ENCODE measurements at places on chromosomes 7 and 10. TPM values are rescaled to one million over a fixed set of nuclear protein-coding genes. Genes with fewer than 3 reads are reported as not detected.
A peak's percentile ranks its signal among the peaks of the same experiment; 100 is the strongest.

GRCh38 chr10:44009891-44010632 is 361.4 kb upstream of the ZNF32 start:
- peak; percentile 87 for DNase-seq

Gene TEX47
- not detected for total RNA-seq

DNA sequence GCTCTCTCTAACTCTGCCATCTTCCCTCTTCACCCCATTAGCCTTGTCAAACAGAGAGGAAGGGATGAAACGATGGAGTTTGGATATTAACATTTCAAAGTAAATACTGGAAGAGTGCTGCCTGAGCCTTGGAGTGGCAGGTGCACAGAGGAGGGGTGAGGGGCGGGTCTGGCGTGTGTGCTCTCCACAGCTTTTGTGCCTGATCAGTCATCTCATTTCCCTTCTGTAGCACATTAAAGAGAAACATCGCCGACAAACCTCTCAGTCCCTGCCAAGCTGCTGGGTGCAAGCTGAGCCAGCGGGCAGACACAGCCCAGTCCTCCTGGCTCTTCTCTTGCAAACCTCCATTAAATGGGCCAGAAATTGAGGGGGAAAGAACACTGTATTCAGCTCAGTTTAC is 76.2 kb downstream of the SLIT1 start:
- DNase-seq, result no peak

DNA sequence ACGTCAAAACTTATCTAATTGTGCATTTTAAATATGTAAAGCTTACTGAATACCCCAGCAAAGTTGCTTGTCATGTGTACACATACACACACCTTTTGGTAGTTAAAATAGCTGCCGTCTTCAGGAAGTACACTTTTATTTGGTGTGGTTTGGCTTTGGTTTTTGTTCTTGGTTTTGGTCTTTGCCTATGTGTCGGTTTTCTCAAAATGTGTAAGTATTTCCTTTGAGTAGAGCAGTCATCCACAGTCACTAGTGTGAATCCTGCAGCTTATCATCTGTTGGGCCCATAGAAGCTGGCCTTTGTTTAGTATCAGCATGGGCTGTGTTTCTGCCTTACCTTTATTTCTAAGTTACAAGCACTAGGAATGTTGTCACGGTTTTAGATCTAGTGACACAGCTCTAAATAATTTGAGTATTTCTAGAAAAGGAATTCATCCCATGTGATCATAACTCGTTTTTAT is 35.3 kb downstream of the NET1 start:
- peak; percentile 12 for DNase-seq

Gene UCMA
- not detected for total RNA-seq

Gene SFRP4
- total RNA-seq, result 0.27 TPM

DNA sequence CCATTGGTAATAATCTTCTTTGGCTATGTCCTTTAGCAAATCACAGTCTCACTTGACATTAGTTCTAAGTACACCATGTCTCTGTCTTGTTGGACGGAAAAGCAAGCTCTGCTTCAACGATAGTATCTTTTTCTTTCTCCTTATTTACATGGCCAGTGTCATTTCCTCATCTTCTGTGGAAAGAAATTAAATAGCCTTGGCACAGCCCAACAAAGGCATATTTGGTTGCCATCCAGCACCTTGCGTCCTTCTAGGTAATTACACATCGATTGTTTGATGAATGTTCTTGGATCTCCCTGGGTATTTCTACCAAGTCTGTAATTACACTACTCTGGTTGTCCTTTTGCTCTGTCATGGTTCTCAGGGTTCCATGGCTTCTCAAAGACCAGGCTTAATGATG is 183.1 kb downstream of the CHN2 start:
- DNase-seq, result no peak

- DNase-seq, result no peak
Observed at GRCh38 chr7:31478721-31479120, 35.2 kb upstream of the ITPRID1 start.

Gene ZNF680
- 8.8 TPM for total RNA-seq

- peak; percentile 21 for DNase-seq
Observed at GRCh38 chr10:75430000-75430763, 1.2 kb upstream of the LRMDA start.

DNA sequence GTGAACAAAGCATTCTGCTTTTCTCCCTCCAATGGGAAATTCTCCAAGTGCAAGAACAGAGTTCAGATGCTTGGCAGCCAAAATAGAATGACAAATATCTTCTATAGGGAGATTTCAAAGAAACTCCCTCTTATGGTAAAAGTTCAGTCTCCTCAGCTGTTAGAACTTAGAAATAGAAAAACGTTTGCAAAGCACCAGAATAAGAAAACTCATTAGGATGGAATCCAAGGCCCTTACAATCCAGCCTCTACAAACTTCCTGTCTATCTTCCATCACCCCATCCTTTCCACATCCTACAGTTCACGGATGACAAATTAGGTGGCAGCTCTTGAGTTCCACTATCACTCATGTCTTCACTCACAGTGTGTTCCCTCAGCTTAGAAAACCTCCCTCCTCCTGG is 25.7 kb downstream of the FAM13C start:
- DNase-seq, result no peak

DNA sequence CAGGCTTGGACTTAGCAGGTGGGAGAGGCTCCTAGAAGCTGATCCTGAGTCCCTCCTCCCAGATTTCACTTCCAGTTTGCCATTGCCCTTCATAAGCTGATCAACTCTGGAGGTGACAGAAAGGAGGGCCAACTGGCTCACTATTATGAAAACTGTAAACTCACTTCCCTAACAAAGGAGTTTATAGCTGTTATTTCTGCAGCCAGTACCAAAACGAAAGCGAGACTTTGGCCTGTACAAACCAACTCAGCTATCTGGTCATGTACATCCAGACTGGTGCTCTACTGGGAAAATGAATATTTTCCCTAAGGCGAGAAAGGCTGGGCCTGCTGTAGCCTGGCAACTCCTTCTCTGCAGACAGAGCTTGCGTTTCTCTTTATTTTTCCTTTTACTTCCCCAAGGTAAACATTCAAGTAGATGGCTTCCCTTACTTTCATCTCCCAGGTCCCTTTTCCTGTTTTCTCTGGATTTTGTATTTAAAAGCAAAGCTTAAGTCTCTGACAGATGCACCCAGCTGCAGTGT is 54.7 kb downstream of the GALNT17 start:
- no peak for DNase-seq
